Mesenteric fat pad (tissue), 1 donor: ENCODE measurements at places on chromosomes 1 and 21. TPM values are rescaled to one million over a fixed set of nuclear protein-coding genes. Genes with fewer than 3 reads are reported as not detected.

Gene CDKN2C
- total RNA-seq, result 33.1 TPM

Gene INAVA
- total RNA-seq, result 0.16 TPM

Gene USH2A
- not detected for total RNA-seq

Gene GUCA2A
- not detected for total RNA-seq

Gene ACTA1
- total RNA-seq, result not detected

Gene GPR37L1
- total RNA-seq, result not detected

Gene SPRR4
- total RNA-seq, result not detected

Gene RBM11
- not detected for total RNA-seq

- DNase-seq, result no peak
Observed at GRCh38 chr1:155834296-155834926, 22.6 kb downstream of the GON4L start.

GRCh38 chr1:154694995-154695394 lies 87.0 kb upstream of the ADAR start:
- no peak for DNase-seq

DNA sequence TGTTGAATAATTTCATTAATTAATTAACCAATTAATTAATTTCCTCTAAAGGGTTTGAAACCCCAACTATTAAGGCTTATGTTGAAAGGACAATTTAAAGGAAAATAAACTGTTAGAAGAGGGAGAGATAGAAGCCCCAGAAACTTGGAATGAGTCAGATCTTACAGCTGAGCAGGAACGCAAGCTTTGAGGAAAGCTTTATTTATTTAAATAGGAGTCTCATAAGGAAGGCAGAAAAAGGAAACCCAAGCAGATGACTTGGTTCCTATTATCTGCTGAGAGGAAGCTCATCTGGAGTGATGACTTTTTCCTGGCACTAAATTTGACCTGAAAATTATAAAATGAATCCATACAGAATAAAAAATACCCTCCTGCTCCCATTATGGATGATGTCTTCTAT lies 105.1 kb downstream of the ROR1 start:
- DNase-seq, result no peak

- no peak for DNase-seq
Observed at GRCh38 chr21:29114765-29115500, 15.5 kb upstream of the MAP3K7CL start.

- DNase-seq, result peak; percentile 88
Observed at GRCh38 chr1:32972814-32973428, 8.3 kb upstream of the RNF19B start.

DNA sequence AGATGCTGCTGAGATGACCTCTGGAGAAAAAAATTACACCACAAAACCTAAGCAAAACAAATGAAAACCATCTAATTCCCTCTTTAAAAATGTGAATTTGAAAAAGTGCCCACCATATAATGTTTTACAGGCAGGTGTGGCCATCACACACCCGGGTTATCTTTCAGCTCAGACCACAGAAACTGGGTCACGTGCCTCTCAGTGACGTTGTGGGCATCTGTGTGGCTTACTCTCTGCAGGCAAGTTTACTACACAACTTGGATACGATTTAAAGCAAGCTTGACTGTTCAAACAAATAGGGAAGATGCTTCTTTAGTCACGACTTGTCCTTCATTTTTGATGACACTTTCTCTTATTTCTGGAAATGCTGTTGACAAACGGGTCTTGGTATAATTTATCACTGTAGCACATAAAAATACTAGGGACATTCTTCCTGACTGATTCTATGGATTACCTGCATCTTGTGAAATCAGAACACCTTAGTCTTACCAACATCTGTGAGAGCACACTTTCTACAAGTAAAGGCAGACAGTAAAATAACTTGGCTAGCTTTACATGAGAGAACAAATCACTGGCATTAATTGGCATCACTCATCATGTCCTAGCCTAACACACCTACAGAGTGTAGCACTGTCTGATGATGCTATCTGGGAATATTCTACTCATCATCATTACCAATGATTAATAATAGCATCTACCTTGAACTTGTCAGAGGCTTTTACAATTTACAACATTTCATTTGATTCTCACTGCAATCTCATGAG lies 89.3 kb upstream of the EDEM3 start:
- DNase-seq, result no peak

- DNase-seq, result no peak
Observed at GRCh38 chr1:158149175-158149574, 31.5 kb upstream of the CD1D start.

GRCh38 chr1:234722904-234723720 lies 113.1 kb upstream of the IRF2BP2 start:
- no peak for DNase-seq

DNA sequence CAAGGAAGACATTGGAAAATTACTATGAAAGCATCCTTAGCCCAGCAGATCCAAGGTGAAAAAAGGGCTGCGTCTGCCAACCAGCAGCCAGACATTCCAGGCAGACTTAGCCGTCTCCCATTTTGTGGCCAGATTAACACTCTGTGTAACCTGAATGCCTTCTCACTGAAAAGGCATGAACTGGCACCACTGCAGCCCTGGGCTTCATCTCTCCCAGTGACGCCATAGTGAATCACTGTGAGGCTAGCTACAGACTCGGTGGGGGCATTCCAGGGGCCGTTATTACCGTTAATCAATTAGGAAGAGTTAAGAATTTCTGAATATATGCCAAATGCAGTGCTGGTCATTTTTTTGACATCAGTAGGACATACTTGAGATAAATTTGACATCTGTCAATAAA lies 627.4 kb downstream of the LMO4 start:
- no peak for DNase-seq

DNA sequence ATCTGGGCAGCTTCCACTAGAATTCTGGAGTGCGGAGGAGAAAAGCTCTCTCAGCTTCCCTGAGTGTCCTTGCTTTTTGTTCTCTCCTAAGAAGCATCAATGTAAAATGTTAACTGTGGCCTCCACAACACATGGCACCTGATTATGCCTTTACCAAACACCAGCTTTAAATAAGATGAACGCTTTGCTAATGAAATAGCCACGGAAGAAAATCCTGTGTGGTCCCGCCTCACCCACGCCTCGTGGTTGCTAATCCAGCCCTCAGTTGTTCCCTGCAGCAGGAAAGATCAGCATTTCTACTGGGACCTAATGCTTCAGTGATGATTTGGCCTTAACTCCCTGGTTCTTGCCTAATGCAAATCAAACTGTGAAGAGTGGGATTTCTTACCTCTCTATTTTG lies 1.8 kb upstream of the ERG start:
- DNase-seq, result no peak

DNA sequence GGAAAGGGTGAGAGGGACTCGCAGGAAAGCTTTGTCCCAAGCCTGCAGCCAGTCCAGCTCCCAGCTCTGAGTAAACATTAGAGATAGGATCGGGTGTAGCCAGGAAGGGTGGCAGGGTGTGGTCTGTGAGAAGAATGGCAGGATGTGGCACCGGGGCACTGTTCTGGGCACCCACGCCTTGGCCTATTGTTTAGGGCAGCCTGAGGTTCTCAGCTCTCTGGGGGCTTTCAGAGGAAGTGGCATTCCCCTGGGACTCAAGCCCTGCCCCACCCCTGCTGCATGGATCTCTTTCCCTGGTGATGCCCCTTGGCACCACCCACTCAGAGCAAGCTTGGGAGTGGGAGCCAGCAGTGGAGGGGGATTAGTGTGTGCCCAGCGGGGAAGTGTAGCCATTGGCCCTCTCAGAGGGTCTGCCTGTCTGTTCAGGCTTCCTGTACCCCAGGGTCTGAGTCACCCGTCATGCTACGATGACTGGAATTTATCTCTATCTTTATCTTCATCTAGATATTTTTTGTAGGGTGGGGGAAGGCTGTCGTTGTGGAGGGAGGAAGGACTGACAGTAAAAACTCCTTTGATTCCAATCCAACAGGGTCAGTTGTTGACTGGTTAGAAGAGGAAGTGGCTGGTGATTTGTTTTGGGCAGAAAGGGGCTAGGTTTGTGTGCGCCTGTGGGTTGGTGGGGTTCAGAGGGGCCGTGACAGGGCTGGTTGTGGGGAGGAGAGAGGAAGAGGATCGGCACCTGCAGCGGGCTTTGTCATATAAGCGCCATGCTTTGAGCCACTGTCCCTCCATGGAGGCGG lies 31.6 kb downstream of the SOX13 start:
- no peak for DNase-seq

GRCh38 chr1:192766876-192767275 lies 42.0 kb upstream of the RGS2 start:
- no peak for DNase-seq

GRCh38 chr1:56190806-56191365 lies 388.5 kb downstream of the PLPP3 start:
- DNase-seq, result no peak

GRCh38 chr1:204396015-204396583 lies 15.5 kb downstream of the PPP1R15B start:
- no peak for DNase-seq

DNA sequence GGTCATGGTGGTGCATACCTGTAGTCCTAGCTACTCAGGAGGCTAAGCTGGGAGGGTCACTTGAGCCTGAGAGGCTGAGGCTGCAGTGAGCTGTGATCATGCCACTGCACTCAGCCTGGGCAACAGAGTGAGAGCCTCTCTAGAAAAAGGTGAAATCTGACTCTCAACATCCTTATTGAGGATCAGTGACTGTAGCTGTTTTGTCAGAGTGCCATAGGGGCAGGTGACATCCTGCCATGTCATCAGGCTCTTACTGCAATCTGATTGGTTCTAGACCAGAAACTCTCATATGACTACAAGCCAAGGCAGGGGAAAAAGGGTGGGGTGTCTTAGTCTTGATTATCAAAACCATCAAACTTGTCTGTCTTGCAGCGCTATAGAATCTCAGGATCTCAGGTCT lies 62.8 kb upstream of the NGF start:
- no peak for DNase-seq

- no peak for DNase-seq
Observed at GRCh38 chr1:186443638-186444037, 17.3 kb downstream of the PDC start.

DNA sequence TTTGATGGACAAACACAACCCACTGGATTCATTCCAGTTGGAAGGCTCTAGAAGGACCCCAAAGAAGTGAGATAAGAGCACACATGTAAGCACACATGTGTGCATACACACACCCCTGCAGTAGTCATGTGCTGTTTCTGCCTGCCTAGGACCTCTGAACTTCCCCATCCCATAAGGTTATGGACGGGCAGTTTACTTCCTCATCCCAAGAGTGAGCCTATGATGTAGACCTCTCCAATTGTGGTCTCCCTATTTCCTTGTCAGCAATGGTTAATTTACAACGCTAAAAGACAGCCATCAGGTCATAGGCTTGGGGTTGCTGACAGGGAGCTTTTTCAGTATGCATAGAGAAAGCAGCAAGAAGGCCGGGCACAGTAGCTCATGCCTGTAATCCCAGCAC lies 15.4 kb upstream of the ADAR start:
- no peak for DNase-seq
